Upper lobe of left lung (tissue), 6 donors: ENCODE measurements at places on chromosomes 1 and 21. TPM values are rescaled to one million over a fixed set of nuclear protein-coding genes. Genes with fewer than 3 reads are reported as not detected.
A peak's percentile ranks its signal among the peaks of the same experiment; 100 is the strongest.

GRCh38 chr1:168379104-168379860, 98.6 kb downstream of the TBX19 start:
- H3K4me1 ChIP-seq = no peaks in the 10 kb centered on the region
- H3K36me3 ChIP-seq = no peaks in the 10 kb centered on the region

DNA sequence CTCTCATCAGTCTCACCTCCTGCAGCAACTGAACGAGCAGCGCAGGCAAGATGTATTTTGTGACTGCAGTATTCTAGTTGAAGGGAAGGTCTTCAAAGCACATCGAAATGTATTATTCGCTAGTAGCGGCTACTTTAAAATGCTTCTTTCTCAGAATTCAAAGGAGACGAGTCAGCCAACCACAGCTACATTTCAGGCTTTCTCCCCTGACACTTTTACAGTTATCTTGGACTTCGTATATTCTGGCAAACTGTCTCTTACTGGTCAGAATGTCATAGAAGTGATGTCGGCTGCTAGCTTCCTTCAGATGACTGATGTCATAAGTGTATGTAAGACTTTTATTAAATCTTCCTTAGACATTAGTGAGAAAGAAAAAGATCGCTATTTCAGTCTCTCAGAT, 53.7 kb downstream of the ZBTB8A start:
- DNase-seq = no peak
- H3K36me3 ChIP-seq = peaks cover 58% of the 10 kb centered on the region
- H3K27me3 ChIP-seq = no peaks in the 10 kb centered on the region
- no peak overlapping the region for H3K4me3 ChIP-seq
- no peak overlapping the region for H3K27ac ChIP-seq

GRCh38 chr1:55172272-55172671, 42.9 kb downstream of the USP24 start:
- H3K4me3 ChIP-seq = no peak overlapping the region
- no peak overlapping the region for H3K27ac ChIP-seq
- DNase-seq = no peak
- H3K27me3 ChIP-seq = no peaks in the 10 kb centered on the region
- H3K36me3 ChIP-seq = peaks cover 2% of the 10 kb centered on the region

DNA sequence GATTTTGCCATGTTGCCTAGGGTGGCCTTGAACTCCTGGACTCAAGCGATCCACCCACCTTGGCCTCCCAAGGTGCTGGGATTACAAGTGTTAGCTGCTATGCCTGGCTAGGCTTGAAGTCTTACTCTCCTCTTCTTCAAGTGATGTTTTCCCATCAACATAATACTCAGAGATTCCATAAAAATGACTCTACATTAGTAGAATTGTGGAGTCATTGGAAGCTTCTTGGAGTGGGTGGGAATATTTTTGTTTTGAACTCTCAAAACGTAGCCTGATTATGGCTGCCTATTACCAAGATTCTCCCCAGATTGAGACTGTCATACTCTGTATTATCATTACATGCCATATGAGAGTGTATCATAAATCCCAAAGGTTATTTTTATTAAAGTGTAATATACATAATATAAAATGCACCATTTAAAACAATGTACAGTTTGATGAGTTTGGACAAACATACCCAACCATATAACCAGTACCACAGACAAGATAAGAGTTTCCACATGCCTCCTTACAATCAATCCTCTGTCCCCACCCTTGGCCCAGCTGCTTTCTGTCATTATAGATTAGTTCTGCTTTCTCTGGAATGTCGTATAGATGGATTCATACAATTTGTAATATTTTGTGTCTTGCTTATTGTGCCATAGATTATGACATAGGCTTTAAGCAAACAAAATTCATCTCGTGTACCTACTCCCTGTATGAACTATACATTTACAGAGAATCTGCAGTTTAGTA, 8.0 kb upstream of the DNM3 start:
- DNase-seq = no peak
- no peaks in the 10 kb centered on the region for H3K36me3 ChIP-seq
- no peak overlapping the region for H3K27ac ChIP-seq
- no peaks in the 10 kb centered on the region for H3K27me3 ChIP-seq

DNA sequence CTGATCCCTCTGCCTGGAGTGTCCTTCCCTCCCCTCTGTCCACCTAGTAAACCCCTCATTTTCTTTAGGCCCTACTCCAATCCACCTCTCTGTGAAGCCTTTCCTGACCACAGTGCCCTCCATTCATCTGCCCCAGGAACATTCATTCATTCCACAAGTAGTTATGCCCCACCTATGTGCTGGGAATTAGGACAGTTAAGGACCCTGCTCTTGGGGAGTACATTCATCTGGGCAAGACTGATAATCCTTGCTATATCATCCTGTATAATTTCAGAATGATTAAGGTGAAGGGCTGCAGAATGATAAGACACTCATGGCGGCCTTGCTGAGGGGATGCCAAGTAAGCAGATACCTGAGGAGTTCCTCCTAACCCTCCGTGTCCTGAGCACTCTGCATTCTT, 10.3 kb upstream of the FAM20B start:
- H3K27ac ChIP-seq = no peak overlapping the region
- no peaks in the 10 kb centered on the region for H3K36me3 ChIP-seq
- DNase-seq = no peak
- H3K4me3 ChIP-seq = no peak overlapping the region

DNA sequence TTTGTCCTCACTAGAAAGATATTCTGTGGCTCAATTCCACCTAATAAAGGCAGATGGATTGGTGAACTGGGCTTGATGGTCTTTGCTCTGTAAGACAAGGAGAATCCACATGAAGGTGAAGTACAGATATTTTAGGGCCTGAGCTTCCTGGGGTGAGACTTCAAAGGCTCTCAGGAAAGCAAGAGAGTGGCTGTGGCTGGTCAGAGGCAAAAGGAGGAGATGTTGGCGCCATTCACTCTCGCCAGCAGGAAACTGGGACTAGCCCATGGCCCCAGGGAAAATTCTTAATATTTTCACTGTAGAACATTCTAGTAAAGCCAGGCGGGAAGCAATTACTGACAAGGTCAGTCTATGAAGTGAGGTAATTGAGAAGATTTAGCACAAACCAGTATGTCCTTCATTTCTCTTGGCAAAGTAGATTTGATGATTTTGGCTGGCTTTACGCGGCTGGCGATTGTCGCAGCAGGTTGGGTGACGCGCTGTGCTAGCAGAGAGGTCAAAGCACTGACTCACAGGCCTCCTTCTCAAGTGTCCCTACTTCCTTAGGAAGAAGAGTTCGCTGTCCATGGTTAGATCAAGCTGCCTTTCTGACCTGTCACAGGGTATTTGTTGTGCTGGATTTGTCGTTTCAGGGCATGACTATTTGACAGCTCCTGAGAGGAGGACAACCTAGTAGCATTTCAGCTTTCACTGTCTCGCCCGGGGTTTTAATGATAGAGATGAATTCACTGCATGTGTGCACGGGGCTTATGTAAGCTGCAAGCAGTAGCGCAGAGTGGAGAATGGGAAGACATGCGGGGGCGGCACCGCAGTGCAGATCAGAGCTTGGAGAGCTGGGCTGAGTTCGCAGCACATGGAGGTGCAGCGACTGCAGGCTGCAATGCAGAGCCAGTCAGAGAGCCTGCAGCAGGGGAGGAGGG, 32.7 kb downstream of the XCL1 start:
- H3K27me3 ChIP-seq = no peaks in the 10 kb centered on the region
- peaks cover 4% of the 10 kb centered on the region for H3K4me1 ChIP-seq
- H3K36me3 ChIP-seq = no peaks in the 10 kb centered on the region
- H3K27ac ChIP-seq = no peak overlapping the region
- H3K4me3 ChIP-seq = no peak overlapping the region
- DNase-seq = no peak

GRCh38 chr21:34639882-34640788, 25.2 kb upstream of the RCAN1 start:
- H3K27ac ChIP-seq = no peak overlapping the region
- DNase-seq = no peak
- no peaks in the 10 kb centered on the region for H3K36me3 ChIP-seq

DNA sequence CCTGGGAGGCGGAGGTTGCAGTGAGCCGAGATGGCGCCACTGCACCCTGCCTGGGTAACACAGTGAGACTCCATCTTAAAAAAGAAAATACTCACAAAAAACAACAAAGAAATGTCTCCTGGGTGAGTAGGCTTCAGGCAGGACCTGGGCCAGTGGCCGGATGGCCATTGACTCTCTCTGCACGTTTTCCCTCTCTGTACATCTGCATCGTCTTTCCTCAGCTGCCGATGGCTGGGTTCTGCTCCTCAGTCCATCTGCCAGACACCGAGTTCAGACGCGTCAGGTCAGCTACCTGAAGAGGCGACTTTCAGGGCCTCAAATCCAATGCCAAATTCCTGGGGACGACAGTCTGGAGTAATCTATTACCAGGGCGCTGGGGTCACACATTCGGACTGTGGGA, 199.3 kb downstream of the CAMTA1 start:
- H3K36me3 ChIP-seq = no peaks in the 10 kb centered on the region
- H3K4me3 ChIP-seq = no peak overlapping the region
- no peak for DNase-seq
- no peaks in the 10 kb centered on the region for H3K4me1 ChIP-seq

DNA sequence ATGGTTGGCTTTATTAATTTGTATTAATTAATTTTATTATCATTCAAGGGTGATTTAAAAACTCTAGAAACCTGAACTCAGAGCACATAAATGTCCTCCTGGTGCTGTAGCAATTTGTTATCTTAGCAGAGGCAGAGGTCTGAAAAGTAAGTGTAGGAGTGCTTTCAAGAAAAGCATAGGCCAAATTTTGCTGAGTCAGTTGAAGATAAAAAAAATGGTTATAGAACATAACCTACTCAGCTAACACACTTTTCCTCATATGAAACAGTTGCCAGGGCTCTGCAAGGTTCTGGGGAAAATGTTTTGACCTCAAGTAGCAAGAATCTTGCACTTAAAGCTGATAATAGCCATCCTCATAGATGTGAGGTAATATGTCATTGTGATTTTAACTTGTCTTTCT, 53.5 kb upstream of the CHODL start:
- DNase-seq = no peak
- no peak overlapping the region for H3K4me3 ChIP-seq
- no peaks in the 10 kb centered on the region for H3K27me3 ChIP-seq
- H3K27ac ChIP-seq = no peak overlapping the region
- H3K4me1 ChIP-seq = no peaks in the 10 kb centered on the region

DNA sequence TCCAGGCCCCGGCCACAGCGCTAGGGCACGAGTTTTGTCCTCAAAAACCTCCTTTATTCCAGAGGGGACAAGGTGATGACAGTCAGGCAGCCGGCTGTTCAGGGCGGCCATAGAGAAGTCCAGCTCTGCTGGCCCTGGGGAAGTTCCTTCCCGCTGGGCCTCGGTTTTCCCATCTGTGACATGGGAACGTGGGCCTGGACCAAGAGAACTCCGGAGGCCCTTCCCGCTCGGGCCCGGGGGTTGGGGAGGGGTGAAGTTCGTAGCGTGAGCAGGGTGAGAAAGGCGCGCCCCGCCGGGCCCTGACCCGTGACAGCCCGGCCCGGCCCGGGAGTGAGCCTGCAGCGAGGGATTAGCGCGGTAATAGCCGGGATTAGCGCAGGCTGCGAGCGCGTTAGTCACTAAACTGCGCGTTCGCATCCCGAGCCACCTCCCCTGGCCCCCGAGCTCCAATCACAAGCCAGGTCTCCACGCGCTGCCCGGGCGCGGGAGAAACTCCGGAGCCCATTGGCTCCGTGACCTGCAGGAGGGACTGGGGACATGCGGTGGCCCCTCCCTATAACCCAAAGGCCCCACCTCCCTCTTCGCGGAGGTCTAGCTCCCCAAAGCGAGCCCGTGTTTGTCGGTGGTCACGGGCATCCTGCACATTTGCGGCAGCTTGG, 29.8 kb upstream of the PADI2 start:
- no peak overlapping the region for H3K4me3 ChIP-seq
- DNase-seq = no peak
- H3K27ac ChIP-seq = no peak overlapping the region
- no peaks in the 10 kb centered on the region for H3K27me3 ChIP-seq
- peaks cover 7% of the 10 kb centered on the region for H3K4me1 ChIP-seq

The KRTAP11-1 gene
- total RNA-seq = 0.46 TPM

DNA sequence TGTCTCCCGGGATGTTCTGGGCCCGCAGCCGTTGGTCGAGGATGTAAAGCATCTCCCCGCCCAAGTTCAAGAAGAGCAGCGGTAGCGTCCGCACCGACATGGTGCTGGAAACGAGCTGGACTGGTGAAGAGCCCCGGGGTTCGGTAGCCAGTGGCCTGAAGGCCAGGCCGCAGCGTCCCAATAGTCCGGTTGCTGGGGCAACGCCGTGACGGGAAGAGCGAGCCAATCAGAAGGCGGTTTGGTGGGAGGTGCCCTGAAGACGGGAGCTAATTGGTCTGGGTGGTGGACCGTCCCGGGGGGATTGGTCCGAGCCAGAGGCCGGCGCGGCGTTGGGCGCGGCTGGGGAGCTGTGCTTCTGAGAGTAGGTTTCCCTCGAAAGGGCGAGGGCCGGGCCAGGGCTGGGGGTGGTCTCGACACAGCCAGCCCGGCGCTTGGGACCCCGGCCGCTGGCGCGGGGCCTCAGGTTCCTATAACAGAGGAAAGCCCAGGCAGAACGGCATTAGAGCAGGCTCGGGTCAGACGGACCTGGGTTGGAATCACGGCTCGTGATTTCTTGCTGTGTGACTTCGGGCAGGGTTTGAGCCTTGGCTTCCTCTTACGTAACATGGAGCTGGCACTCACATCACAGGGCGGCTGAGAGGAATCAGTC, at the start of gene OSCP1:
OSCP1 (minus strand) TSS at position 182 of the 649 bp plus-strand sequence; CDS start at position 100, 82 bp downstream.
- H3K27me3 ChIP-seq = no peaks in the 10 kb centered on the region
- peak within 1 kb of the TSS; percentile 98 for H3K27ac ChIP-seq
- peak; percentile 98 for DNase-seq

GRCh38 chr1:155052439-155053395, 1.6 kb downstream of the ADAM15 start:
- H3K4me3 ChIP-seq = peak overlapping the region; percentile 83
- peaks cover 52% of the 10 kb centered on the region for H3K4me1 ChIP-seq
- peak overlapping the region; percentile 94 for H3K27ac ChIP-seq
- no peaks in the 10 kb centered on the region for H3K27me3 ChIP-seq
- H3K36me3 ChIP-seq = peaks cover 28% of the 10 kb centered on the region
- no peak for DNase-seq
